ENCODE measurements at places on chromosomes 1 and 21. TPM values are rescaled to one million over a fixed set of nuclear protein-coding genes. Genes with fewer than 3 reads are reported as not detected.

DNA sequence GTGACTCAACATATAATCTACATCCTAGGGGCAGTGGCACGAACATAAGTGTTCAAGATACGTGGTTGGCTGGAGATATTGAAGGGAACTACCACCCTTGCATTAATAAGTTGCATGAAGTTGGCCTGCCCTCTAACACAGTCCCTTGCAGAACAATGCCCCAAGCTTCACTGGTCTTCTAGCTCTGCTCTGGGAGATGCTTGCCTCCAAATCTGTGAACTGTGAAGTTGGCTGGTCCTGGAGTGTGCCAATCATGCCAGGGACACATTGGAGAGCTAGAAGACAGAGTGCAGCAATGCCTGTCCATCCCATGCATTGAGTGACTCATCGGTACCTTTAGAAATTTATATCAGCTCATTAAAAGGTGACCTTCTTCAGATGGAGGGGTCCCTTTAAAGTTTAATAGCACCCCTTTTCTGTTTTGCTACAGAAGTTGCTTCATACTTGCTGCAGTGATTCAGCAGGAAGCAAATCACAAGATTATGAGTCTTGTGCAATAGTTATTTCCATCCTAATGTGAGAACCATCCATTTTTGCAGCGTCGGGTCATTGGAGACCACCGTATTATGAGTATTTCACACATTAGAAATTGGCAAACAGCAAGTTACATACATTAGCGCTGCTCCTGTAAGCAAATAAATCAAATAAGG lies 55.2 kb upstream of the KAZN start:
- no peak overlapping the region for H3K27ac ChIP-seq
- H3K36me3 ChIP-seq = no peaks in the 10 kb centered on the region
- H3K4me1 ChIP-seq = no peaks in the 10 kb centered on the region
- no peaks in the 10 kb centered on the region for H3K27me3 ChIP-seq
- no peak overlapping the region for H3K4me3 ChIP-seq

GRCh38 chr1:48492392-48492791 lies 20.4 kb upstream of the SPATA6 start:
- H3K27ac ChIP-seq = no peak overlapping the region
- no peaks in the 10 kb centered on the region for H3K27me3 ChIP-seq
- peaks cover 8% of the 10 kb centered on the region for H3K4me1 ChIP-seq
- DNase-seq = no peak
- H3K4me3 ChIP-seq = no peak overlapping the region
- no peaks in the 10 kb centered on the region for H3K36me3 ChIP-seq

GRCh38 chr1:91582431-91582921 lies 81.8 kb downstream of the CDC7 start:
- no peaks in the 10 kb centered on the region for H3K27me3 ChIP-seq
- DNase-seq = no peak
- H3K27ac ChIP-seq = peak overlapping the region; percentile 57

The MARK1 gene
- 0.14 TPM for total RNA-seq

DNA sequence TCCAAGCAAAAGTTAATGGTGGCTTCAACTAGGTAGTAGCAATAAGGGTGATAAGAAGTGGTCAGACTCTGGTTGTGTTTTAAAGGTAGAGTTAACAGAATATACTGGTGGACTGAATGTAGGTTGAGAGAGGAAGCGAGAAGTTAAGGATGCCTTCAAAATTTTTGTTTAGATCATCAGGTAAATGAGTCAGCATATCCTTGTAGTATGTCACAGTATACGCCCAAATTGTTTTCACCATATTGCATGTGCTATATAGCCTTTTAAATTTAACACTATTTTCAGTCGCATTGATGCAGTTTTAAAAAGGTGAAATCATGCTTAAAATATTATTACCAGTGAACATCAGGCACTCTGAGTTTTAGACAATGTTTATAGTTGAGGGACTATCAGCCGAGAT lies 74.6 kb downstream of the RBM11 start:
- H3K27me3 ChIP-seq = no peaks in the 10 kb centered on the region
- H3K27ac ChIP-seq = no peak overlapping the region
- DNase-seq = no peak
- H3K4me3 ChIP-seq = no peak overlapping the region
- H3K4me1 ChIP-seq = no peaks in the 10 kb centered on the region

The SLC5A9 gene
- 3.9 TPM for total RNA-seq

DNA sequence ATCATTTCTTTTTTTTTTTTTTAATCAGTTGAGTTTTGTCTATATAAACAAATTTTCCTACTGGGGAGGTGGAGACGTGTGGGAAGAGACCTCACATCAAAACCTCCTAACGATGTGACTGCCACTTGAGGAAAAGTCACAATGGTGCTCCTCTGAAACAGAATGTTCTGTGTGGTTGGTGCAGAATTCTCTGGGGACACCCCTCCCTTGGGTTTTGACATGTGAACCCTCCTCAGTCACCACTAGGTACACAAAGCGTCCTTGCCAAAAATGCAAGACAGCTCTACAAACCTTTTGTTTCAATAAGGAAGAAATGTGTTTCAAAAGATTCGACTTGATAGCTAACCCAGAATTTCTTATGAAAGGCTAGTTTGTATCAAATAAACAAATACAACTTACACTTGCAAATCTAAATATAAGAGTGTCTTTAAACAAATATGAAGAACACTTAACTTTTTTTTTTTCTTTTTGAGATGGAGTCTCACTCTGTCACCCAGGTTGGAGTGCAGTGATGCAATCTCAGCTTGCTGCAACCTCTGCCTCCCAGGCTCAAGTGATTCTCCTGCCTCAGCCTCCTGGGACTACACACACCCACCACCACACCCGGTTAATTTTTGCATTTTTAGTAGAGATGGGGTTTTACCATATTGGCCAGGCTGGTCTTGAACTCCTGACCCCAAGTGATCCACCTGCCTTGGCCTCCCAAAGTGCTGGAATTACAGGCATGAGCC lies 9.3 kb downstream of the SLC25A24 start:
- H3K4me1 ChIP-seq = no peaks in the 10 kb centered on the region
- no peak for DNase-seq
- no peaks in the 10 kb centered on the region for H3K27me3 ChIP-seq
- no peak overlapping the region for H3K4me3 ChIP-seq
- no peak overlapping the region for H3K27ac ChIP-seq
- no peaks in the 10 kb centered on the region for H3K36me3 ChIP-seq

GRCh38 chr1:33292726-33293340 lies 28.1 kb downstream of the A3GALT2 start:
- H3K27ac ChIP-seq = no peak overlapping the region
- H3K4me3 ChIP-seq = no peak overlapping the region
- no peaks in the 10 kb centered on the region for H3K27me3 ChIP-seq
- H3K36me3 ChIP-seq = no peaks in the 10 kb centered on the region

The RUNX3 gene
- 1.1 TPM for total RNA-seq

DNA sequence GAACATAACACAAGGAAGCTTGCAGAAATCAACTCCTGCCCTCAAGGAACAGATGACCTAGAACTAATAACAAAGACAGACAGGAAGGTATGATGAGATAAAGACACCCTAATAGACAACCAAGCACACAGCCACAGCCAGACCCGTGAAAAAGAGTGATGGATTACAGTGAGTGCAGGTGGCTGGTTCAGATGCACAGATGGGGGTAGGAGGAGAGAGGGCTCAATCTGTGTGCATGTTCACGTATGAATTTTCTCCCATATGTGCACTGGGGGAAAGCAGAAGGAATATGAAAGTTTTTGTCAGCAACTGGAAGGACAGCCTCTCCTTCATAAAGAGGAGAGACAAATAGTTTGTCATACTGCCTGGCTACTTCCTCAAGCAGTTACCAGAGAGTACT lies 367.1 kb downstream of the PBX1 start:
- no peak overlapping the region for H3K27ac ChIP-seq
- no peak overlapping the region for H3K4me3 ChIP-seq
- no peak for DNase-seq
- H3K27me3 ChIP-seq = no peaks in the 10 kb centered on the region
